ENCODE measurements at places on chromosomes 5 and 9. TPM values are rescaled to one million over a fixed set of nuclear protein-coding genes. Genes with fewer than 3 reads are reported as not detected.

The VLDLR gene
- 2.5 TPM for total RNA-seq

The TAF11L12 gene
- not detected for total RNA-seq

The SLC46A2 gene
- total RNA-seq: not detected

The FOXI1 gene
- not detected for total RNA-seq

The ROPN1L gene
- total RNA-seq: 0.22 TPM

The ERAP2 gene
- total RNA-seq: 37.0 TPM

The IZUMO3 gene
- not detected for total RNA-seq

The NEUROG1 gene
- not detected for total RNA-seq

The SLC6A3 gene
- not detected for total RNA-seq

The IL13 gene
- 65.3 TPM for total RNA-seq

The AHRR gene
- total RNA-seq: 38.2 TPM

The TMEM250 gene
- total RNA-seq: 46.4 TPM

The CSF2 gene
- 409 TPM for total RNA-seq

The TEK gene
- not detected for total RNA-seq

The PDE8B gene
- total RNA-seq: not detected

- DNase-seq: no peak
Measured at GRCh38 chr9:100911273-100911672, 117.3 kb upstream of the PLPPR1 start.

GRCh38 chr5:151212406-151212798 lies 11.5 kb downstream of the CCDC69 start:
- DNase-seq: no peak

DNA sequence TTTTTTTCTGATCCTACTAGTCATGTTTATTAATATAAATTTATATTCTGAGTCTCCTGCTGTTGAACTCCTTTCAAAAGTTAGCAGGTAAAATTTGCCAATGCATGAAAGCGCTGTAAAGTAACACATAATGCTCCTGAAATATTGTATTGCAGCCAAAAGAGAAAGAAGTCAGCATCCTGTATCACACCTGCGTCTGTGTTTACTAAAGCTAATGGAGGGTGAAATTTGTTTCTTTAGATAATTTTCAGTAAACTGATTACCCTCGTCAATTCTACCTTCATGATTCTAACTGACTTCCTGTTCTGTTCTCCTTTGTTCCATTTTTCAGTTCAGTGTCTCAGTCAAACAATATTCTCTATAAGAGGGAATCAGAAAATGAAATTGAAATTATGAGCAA lies 415.4 kb downstream of the CDH9 start:
- DNase-seq: no peak

DNA sequence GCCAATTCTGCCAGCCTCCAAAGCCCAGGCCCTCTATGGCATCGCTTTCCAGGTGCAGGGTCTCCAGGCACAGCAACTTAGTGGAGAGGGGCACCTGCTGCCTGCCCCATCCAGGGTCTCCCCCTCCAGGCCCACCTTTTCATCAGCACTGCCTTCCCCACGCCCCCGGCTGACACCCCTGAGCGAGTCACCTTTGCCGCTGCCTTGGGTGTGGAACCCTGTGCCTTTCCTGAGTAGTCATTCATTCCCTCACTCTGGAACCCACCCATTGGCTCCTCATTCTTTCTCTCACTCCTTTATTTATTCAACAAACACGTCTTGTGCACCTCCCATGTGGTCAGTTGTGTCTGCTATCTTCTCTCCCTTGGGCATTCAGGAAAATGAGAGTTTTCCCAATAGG lies 14.5 kb upstream of the RPL26L1 start:
- DNase-seq: no peak

GRCh38 chr5:169548315-169548714 lies 35.3 kb upstream of the SPDL1 start:
- DNase-seq: no peak

DNA sequence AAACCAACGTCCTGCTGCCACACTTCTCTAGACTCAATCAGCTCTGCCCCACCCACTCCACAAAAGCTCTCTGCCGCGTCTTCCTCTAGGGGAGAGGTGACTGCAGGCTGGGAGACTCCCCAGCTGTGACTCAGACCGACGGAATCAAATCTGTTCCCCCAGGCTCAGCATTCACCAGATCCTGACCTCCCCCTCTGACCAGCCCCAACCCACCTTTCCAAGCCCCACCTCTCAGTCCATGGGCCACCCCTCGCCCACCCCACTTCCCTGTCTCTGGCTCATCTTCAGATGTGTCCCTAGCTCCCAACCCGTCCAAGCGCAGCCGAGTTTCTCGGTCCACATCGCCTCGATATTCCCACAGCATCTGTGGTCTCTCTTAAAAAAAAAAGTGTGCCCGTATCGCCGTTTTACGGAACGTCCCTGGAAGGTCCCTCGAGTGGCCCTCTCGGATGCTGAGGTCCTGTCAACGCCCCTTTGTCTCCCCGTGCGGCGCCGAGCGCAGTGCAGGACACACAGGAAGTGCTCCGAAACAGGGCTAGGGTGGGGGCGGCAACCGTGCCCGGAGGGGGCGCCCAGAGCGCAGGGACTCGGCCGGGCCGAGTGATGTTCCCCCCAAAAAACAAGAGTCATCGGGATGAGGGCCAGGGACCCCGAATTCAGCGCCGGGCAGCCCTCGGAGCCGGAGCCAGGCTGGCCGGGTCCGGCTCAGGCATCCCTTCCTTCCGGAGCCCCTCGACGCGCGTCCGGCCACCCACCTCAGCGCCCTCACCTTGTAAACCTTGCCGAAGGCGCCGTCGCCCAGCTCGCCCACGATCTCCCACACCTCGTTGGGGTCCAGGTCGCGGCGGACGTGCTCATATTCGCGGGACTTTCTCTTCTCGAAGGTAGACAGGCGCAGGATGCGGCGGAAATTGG lies 649 bp downstream of the STK10 start:
- DNase-seq: peak; percentile 62

- no peak for DNase-seq
Measured at GRCh38 chr5:65508978-65509377, 27.3 kb upstream of the ADAMTS6 start.

DNA sequence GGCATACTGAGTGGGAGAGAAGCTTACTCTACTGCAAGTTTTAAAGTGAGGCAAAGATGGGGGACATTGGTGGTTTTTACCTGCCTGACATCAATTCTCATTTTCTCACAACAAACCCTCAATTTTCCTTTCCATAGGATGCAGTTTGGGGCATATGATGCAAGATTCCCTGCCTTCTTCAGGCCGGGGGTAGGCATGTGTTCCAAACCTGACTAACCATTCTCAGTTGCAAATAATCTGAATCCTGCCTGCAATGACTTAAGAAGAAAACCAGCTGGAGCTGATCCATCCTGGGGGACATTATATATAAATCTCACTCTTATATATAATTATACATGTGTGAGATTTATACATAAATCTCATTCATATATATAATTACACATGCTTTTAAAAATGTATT lies 223.6 kb upstream of the EFNA5 start:
- DNase-seq: no peak

DNA sequence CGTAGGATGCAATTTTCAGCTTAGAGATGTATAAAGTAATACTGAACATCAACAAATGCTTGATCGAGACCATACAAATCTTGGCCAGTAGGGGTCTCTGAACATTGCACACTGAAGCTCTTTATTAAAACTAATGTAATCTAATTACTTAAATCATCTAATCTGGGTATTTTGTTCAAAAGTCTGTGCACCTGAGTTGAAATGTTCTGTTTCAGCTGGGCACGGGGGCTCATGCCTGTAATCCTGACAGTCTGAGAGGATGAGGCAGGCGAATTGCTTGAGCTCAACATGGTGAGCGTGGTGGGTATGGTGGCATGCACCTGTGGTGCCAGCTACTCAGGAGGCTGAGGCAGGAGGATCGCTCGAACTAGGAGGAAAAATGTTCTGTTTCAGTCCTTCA lies 41.0 kb downstream of the ESM1 start:
- peak; percentile 7 for DNase-seq

- DNase-seq: no peak
Measured at GRCh38 chr5:113189291-113189690, 212.7 kb downstream of the DCP2 start.

- no peak for DNase-seq
Measured at GRCh38 chr5:122073864-122074263, 4.2 kb downstream of the LOX start.

- DNase-seq: no peak
Measured at GRCh38 chr9:7974335-7974960, 174.9 kb upstream of the DMAC1 start.

- no peak for DNase-seq
Measured at GRCh38 chr9:105054491-105054890, 126.5 kb upstream of the ABCA1 start.

GRCh38 chr9:71680189-71680980 lies 87.9 kb downstream of the CEMIP2 start:
- DNase-seq: no peak

DNA sequence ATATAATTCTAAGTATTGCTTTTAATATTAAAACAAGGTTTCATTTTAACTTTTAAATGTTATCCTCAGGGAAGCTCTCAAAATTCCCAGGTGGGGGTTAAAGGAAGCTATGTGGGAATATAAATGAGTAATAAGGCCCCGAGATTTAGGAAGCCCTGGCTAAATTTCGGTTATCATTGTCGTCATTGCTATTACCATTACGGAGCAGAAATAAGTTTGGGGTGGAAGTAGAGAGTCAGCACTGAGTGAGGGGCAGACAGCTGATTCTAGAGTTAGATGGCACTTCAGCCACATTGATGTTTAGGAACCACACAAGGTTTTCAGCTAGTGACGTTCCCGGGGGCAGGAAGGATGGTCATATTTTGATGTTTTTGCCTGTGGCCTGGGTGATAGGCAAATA lies 74.9 kb downstream of the NREP start:
- no peak for DNase-seq

GRCh38 chr9:126702151-126703001 lies 88.6 kb downstream of the LMX1B start:
- peak; percentile 40 for DNase-seq

GRCh38 chr9:23073136-23073535 lies 626.5 kb downstream of the DMRTA1 start:
- no peak for DNase-seq

DNA sequence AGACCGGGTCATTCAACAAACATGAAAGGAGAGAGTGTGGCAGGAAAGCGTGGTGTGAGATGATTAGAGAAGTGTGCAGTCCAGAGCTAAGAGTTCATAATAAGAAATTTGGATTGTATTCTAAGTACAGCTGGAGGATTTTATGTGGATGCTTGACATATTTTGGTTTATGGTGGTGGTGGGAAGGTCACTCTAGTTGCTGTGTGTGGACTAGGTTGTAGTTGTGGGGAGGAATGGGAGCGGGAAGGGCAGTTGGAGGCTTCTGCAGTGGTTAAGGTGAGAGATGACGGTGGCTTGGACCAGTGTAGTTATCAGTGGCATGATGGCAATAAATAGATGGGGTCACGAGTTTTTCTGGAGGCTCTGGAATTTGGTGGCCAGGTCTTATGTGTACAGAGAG lies 45.7 kb upstream of the GPR151 start:
- DNase-seq: no peak

DNA sequence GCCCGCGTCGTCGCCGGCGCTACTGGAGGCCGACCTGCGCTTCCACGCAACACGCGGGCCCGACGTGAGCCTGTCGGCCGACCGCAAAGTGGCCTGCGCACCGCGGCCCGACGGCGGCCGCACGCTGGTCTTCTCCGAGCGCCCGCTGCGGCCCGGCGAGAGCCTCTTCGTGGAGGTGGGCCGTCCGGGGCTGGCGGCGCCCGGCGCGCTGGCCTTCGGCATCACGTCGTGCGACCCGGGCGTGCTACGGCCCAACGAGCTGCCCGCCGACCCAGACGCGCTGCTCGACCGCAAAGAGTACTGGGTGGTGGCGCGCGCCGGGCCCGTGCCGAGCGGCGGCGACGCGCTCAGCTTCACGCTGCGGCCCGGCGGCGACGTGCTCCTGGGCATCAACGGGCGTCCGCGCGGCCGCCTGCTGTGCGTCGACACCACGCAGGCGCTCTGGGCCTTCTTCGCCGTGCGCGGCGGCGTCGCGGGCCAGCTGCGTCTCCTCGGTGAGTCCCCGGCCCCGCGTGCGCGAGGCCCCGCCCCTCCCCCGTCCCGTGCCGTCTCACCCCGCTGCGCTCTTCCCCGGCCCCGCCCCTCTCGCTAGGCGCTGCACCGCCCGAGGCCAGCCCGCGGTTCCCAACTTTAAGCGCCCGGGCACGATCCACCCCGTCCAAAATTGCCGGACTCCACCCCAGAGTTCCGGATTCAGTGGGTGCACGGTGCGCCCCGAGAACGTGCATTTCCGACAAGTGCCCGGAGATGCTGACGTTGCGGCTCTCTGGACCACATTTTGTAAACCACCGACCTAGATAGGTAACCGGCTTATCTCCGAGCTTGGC lies 42.8 kb downstream of the NEURL1B start:
- DNase-seq: peak; percentile 65

GRCh38 chr9:96725576-96725975 lies 52.3 kb downstream of the ZNF510 start:
- no peak for DNase-seq

GRCh38 chr9:86022687-86023266 lies 76.6 kb downstream of the GOLM1 start:
- no peak for DNase-seq

DNA sequence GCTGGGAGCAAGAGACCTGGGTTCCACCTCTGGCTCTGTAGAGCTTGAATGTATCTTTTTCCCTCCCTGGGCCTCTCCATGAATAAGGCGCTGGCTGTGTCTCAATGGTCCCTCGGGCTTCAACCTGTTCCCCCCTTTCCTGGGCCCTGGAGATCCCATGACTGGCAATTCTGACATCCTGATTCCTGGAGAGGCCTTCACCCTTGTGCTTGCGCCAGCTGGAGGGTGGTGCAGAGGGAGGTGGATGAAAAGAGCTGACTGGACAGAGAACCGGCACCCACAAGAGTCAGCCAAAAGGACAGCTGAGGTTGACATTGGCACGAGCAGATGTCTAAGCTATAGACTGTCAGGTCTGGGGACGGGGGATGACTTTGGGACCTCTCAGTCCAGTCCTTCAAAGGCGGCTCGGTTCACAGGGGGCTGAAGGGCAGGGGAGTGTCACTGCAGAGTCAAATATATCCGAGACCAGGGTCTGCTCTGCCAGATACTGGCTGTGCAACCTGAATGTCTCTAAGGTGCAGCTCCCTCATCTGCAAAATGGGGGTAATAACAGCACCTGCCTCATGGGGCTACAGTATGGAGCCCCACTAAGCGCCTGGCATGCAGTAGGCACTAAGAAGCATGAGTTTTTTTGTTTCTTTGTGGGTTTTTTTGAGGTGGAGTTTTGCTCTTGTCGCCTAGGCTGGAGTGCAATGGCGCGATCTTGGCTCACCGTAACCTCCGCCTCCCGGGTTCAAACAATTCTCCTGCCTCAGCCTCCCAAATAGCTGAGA lies 13.8 kb downstream of the DNM1 start:
- no peak for DNase-seq
